Stimulated activated CD4-positive, alpha-beta T cell treated with anti-CD3 and anti-CD28 coated beads, TNF-alpha, amount 100 ng/mL, for 4 hours (primary cell): ENCODE measurements at places on chromosomes 4 and X.

DNA sequence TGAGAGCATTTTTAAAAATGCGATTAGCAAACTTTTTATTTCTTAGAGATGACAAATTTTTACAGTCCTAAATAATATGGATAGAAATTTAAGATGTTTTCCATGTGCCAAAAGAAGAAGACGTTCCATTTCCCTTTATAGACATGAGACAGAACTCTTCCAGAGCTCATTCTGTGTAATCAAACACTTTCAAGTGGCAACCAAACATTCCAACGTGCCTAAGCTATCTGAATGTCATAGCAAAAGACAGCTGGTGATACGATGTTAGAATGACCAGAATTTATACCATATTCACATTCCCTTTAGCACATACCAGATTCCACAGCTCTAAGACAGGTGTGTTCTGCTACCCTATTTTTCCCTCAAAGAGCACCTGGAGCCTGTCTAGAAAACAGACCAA, 133.2 kb downstream of the ENOX2 start:
- no peak for DNase-seq

DNA sequence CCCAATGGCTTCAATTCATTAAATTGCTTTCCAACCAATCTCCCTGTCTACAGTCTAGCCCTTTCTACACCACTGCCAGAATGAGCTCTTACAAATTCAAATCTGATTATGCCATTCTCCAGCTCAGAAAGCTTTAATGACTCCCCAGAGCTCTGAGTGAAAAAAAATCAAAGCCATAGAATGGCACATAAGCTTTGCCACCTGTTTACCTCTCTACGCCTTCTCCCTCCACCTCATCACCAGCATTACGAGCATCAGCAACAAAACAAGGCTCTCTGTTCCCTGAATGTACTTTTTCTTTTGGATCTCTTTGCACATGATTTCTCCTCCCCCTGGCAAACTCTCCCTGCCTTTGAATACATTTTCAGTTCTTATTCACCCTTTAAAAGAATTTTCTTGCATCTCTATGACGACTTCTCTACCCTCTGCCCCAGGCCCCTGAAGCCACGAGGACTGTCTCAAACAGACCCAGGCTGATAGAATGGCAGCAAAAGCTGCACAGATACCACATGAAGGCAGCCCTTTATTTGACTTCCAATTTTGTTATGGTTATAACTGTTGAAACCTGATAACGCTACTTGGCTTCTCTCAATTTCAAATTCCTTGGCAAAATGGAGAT, 516.0 kb downstream of the PCDH7 start:
- no peak for DNase-seq

- DNase-seq: no peak
Observed at GRCh38 chr4:73815145-73815544, 21.3 kb upstream of the CXCL6 start.

- no peak for DNase-seq
Observed at GRCh38 chr4:37109756-37110155, 134.8 kb upstream of the NWD2 start.

GRCh38 chr4:174107746-174108354, 175.6 kb downstream of the FBXO8 start:
- DNase-seq: no peak

GRCh38 chrX:66039944-66040343, at the start of gene VSIG4:
Gene VSIG4, minus strand, starts transcription at chrX:66040080. Its CDS starts 82 bp downstream, at chrX:66039998.
- DNase-seq: no peak

- no peak for DNase-seq
Observed at GRCh38 chr4:119937746-119938145, 128.9 kb downstream of the MAD2L1 start.

- DNase-seq: no peak
Observed at GRCh38 chr4:112823606-112824005, 186.7 kb downstream of the LARP7 start.

DNA sequence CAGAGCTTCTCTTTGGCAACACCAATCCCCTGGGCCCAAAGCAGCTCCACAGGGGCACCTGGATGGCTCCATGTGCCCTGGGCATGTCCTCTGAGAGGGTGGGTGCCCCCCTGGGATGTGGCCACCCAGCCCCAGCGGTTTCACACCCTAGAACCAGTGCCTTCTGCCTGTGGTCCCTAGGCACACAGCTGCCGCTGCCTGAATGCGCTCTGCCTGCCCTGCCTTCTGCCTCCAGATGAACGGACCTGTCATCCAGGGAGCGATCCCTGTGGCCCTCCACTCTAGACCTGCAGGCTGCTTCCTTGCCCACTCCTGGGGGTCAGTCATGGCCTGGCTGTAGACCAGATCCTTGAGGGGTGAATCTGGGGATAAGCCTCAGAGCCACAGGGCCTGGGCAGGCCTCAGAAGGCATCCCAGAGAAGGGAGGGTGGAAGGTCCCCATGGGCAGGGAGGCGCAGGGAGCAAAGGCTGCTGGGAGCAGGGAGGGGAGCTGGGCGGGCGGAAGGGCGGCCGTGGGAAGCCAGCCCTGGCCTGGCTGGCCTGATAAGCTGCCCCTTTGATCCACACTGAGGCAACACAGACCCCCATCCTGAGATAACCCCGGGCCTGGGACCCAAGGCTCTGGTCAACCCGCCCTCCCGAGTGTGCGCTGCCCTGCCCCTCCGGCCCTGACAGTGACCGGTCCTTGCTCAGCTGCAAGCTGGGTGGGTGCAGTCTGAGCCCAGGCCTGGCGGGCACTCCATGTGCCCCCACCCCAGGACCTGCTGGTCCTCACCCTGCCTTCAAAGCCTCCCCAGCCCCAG, 8.1 kb upstream of the FGFR3 start:
- DNase-seq: no peak

- no peak for DNase-seq
Observed at GRCh38 chrX:149398027-149398426, 107.1 kb downstream of the IDS start.

GRCh38 chrX:110394651-110395050, 36.0 kb downstream of the RTL9 start:
- DNase-seq: no peak

DNA sequence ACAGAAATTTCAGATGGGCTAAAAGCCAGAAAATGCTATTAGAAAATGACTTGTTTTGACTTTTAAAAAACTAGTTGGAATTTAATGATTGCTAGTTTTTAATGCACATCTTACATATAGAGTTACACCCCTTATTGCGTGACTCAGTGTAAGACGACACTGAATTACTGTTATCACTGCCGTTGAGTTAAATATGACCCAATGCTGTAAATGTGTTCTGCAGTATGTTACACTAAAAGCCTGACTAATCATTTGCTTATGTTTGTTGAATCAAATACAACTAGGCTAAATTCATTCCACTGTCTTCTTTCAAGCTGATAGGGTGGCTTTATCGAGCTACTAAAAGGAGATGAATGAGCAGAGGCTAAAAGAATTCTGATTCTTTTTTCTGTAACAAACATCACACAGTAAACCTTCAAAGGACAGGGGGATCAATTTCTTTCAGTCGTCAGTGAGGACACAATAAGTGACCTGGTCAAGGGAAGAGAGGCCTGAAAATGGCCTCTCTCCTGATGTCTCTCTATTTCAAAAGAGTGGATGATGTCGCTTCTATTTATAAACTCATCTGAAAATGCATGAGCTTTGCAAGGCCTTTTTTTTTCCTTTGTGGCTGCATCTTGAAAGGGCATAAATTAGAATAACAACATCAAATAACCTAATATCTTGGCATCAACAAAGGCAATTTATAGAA, 142.2 kb upstream of the KCNIP4 start:
- no peak for DNase-seq

DNA sequence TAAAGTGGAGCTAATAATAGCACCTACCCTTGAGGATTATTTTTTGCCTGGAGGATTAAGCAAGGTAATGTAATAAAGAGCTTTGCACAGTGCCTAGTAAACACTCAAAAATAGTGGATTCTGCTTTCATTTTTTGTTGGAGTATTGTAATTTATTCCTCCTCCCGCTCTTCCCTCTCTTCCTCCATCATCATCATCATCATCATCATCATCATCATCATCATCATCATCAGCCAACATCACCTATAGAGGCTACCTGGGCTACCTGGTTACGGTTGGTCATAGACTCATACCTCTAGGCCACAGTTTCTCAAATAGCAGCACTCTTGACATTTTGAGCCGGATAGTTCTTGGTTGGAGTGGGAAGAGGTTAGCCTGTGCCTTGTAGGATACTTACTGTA, 126.9 kb upstream of the TEX13A start:
- no peak for DNase-seq

DNA sequence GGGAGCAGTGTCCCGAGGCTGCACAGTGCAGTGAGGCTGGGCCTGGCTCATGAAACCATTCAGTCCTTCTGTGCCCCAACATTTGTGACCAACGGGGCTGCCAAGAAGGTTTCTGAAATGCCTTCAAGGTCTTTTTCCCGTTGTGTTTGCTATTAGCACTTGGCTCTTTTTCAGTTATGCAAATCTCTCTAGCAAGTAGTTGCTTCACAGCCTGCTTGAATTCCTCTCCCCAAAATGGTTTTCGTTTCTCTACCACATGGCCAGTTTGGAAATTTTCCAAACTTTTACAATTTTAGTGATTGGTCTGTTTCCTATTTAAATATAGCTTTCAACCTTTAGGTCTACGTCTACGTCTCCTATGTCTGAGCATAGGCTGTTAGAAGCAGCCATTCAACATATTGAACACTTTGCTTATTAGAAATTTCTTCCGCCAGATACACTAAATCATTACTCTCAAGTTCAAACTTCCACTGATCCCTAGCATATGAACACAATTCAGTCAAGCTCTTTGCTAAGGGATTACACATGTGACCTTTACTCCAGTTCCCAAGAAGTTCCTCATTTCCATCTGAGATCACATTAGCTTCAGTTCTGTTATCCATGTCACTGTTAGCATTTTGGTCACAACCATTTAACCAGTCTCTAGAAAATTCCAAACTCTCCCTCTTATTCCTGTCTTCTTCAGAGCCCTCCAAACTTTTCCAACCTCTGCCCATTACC, 901.8 kb downstream of the GLUD2 start:
- no peak for DNase-seq

- DNase-seq: peak; percentile 24
Observed at GRCh38 chrX:154526901-154527675, 11.1 kb upstream of the FAM3A start.

DNA sequence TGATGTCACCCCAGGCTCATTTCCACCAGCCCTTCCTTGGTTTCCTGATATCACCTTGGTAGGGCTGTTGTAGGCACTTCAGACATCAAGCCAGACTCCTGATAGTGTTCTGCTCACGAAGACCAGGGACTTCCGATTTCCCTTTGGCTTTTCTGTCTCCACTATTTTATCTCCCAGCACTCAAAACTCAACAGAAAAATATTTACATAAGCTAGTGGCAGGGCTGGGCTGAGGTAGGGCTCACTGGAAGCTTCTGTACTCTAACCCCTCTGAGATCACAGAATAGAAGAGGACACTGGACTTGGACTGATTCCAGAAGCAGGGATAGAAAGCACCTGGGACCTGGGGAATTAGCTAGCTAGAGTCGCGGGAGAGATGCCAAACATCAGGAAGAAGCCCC, 34.4 kb upstream of the EFNB1 start:
- DNase-seq: no peak

- no peak for DNase-seq
Observed at GRCh38 chr4:185592845-185593488, 57.7 kb upstream of the PDLIM3 start.

DNA sequence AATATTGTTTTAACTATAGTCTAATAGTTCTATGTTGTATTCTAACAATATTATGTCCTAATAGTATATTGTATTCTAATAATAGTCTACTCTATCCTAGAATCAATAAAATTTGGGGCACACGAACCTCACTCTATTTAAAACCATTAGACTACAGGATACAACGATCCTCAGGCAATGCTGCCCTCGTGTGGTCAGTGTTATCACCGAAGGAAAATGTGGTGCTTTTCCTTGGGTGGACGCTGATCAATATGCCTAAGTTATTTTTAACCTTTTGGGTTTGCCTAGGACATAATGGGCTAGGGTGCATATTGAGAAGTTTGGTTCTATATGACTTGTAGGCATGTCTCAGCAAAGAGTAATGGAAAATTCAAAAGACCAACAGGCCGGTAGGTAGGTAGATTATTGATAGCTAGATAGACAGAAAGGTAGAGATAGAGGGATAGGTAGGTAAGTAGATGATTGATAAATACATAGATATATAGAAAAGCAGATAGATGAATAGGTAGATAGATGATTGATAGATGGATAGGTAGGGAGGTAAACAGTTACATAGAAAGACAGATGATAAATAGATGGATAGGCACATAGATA, 75.1 kb downstream of the PRKX start:
- no peak for DNase-seq

GRCh38 chr4:72975488-72975784, 94.1 kb downstream of the COX18 start:
- no peak for DNase-seq

- no peak for DNase-seq
Observed at GRCh38 chr4:3715855-3716630, 50.1 kb upstream of the ADRA2C start.

DNA sequence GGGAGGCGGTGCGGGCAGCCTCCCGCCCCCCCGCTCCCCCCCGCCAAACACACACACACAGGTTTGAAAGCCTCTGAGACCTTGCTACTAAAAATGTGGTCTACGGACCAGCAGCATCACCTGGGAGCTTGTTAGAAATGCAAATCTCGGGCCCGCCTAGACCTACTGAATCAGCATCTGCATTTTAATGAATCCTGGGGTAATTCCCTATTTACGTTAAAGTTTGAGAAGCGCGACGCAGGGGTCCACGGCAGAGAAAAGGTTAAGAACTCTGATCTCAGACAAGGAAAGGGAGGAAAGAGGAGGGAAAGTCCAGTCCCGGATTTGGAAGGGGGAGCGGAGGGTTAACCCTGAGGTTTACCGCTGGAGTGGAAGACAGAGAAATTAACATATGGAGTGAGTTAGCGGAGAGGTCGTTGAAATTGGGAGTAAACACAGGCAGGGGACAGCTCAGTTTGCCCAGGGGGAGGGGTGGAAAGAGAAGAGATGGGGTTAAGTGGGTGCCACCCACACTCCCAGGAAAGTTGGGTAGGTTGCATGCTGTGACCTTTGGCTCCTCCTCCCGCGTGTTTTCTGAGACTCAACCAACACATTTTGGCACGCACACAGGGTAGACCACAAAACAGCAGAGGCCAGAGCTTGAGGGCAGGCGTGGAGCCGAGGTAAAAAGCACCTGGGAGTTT, 483.6 kb downstream of the BCOR start:
- peak; percentile 60 for DNase-seq

GRCh38 chrX:15349046-15349445, 13.7 kb upstream of the PIGA start:
- no peak for DNase-seq

DNA sequence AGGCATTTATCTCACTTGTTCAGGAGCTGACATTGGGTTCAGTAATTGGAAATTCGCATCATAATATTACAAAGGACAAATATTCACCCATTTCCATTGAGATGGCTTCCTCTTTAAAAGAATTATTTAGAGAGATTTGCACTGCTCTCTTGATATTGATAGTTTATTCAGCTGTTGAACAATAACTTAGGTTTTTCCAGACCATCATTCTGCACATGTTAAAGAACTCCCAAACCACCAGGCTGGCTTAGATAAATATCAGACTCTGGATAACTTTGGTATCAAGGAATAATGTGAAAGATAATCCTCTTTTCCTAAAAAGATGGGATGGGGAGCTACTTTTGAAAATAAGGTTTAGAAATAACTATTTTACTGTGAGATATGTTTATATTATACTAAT, 154.0 kb downstream of the GASK1B start:
- DNase-seq: no peak

- DNase-seq: no peak
Observed at GRCh38 chr4:75470738-75471137, 43.5 kb downstream of the RCHY1 start.
